Muscle of back (tissue), 13 donors: ENCODE measurements at places on chromosomes 12 and 14.

DNA sequence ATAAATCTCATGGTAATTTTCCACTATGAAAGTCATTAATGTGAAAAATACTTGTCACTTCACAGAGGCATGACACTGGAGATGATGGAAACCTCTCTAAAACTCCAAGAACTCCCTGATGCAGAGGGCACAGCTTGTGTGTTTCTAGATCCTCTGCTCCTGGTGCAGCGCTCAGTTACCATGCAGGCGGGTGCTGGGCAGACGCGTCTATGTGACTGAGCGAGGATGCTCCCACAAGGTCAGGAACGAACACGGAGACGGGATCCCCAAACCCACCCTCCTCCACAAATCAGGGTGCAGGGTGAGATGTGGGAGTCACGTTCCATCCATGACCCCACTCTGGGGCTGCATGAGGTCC lies 81.5 kb downstream of the CCDC88C start:
- no peak for DNase-seq

- DNase-seq: no peak
These were observed 230.0 kb upstream of the EGLN3 start for GRCh38 chr14:34180869-34181268.

GRCh38 chr12:132488127-132489077 lies 1.5 kb upstream of the FBRSL1 start:
- no peak for DNase-seq

GRCh38 chr12:83172866-83173649 lies 486.4 kb downstream of the TMTC2 start:
- DNase-seq: no peak

DNA sequence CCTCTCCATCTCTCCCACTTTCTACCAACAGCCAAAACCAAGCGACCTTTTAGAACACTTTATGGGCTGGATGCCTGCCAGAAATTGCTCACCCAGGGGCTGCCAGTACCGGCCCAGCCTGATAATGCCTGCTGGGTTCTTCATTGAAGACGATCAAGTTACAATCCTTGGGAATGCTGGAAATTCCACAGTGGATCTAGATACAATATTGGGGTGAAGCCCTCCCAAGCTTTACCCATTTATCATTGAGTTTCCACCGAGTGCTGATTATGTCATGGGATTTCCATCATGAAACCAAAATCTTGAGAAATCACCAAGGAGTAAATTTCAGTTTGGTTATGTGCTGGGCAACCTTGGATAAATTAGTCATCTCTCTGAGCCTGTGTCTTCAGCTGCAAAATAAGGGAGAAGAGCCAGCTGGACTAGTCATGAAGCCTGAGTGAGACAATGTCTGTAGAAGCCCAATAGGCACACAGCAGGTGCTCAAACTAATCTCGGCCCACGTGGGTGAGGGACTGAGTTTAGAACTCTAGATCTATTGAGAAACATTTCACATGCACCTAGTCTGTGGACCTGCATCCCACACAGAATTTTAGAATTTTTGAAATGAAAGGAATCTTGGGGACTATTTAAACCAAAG lies 75.5 kb upstream of the CLMN start:
- DNase-seq: no peak

GRCh38 chr14:55581342-55581771 lies 1.4 kb downstream of the KTN1 start:
- no peak for DNase-seq

GRCh38 chr14:94451091-94451771 lies 1.4 kb downstream of the SERPINA11 start:
- DNase-seq: no peak

GRCh38 chr14:72518809-72519377 lies 375.0 kb downstream of the DPF3 start:
- DNase-seq: no peak

DNA sequence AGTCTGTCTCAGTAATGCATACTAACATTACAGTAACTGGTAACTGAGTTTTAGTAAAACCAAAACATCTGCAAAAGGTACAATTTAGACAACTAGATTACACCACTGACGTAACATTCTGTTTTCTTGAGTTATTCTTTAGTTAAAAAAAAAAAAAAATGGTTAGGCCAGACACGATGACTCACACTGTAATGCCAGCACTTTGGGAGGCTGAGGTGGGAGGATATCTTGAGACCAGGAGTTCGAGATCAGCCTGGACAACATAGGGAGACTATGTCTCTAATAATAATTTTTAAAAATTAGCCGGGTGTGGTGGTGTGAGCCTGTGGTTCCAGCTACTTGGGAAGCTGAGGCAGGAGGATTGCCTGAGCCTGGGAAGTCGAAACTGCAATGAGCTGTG lies 34.1 kb downstream of the AP5M1 start:
- DNase-seq: no peak

DNA sequence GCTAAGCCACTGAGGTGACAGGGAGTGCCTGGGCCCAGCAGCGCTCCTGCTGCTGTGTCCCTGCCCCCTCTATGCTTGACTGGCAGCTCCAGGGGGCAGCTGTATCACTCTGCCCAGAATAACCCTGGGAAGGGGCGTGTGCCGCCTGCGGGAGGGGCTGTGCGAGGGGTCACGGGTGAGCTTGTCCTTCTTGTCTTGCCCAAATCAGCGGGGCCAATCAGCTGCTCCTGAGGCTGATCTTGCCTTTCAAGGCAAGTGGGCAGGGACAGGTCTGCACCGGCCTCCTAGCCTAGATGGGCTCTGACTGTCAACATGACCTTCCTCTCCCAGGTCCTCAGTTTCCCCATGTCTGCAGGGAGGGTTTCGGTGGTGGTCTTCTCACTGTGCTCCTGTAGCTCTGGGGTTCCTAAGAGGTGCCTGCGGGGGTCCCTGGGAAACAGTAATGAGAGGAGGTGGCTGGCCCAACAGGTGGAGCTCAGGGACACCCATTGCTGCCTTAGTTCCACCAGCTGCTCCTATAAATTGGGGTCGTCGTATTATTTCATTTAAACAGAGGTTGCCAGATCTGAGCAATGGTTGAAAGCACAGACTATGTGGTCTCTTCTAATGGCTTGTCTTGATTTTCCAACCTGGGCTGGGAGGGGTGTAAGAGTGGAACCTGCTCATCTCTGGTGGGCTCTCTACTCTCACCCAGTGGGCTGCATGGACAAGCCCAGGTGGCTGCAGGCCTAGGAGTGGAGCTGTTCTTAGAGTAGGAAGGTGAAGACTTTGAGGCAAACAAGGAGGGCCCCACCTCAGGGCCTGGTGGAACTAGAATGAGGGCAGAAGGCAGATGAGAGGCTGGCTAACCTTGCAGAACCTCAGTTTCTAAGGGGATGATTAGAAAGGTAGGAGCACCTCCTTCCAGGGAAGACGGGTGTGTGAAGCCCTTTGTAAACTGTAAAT lies 11.7 kb downstream of the RTL1 start:
- no peak for DNase-seq

DNA sequence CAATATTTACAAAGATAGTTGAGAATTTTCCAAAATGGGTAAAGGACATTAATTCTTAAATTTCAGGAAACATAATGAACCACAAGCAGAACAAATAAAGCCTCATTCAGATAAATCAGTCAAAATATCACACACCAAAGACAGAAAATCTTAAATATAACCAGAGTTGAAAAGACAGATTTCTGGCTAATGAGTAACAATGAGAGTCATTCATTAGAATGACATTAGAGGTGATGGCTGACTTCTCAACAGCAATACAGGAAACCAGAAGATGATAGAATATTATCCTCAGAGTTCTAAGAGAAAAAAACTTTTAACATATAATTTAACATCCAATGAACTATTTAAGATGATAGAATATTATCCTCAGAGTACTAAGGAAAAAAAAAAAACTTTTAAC lies 124.2 kb downstream of the DENND5B start:
- DNase-seq: no peak

DNA sequence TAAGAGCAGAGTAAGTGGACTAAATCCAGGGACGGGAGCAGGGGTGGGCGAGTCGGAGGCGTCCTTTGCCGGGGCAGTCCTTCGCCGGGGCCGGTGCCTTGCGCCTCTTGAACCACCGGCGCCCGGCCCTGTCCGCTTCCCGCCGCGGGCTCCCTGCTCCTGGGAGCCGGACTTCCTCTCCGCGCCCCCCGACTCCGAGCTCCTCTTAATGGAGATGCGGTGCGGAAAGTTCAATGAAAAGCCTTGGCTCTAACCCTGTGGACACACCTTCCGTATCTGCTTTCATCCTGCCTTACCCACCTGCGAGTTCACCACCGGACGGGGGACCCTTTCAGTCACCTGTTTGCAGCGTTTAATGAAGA lies 412 bp downstream of the FGFR1OP2 start:
- no peak for DNase-seq

DNA sequence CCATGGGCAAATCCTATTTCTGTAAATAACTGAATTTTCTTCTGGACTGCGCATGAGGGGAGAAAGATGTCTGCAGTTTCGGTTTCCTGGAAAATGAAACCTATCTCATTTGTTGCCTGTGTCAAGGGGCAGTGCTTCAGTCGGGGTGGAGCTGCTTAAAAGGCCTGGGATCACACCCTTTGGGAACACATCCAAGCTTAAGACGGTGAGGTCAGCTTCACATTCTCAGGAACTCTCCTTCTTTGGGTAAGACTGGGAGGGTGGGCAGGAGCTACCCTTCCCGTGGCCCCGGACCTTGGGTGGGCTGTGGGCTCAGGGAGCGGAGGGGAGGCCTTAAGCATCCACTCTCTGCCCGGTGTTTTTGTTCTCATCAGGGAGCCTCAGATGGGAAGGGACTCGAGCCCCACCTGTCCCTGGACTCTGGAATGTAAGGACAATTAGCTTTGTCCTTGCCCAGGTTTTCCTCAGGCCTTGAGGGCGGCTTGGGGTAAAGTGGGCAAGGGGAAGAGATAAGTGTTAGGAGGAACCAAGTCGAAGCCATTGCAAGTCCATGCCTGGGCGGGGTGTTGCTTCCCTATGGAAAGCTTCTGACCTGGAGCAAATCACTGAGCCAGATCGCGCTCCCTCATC lies at the start of gene IFI27:
Gene IFI27 (plus strand): TSS at position 185 of the 630 bp plus-strand sequence.
- DNase-seq: no peak

GRCh38 chr12:97048421-97049035 lies 141.5 kb downstream of the NEDD1 start:
- no peak for DNase-seq
